SJCRH30 (cell line): ENCODE measurements at places on chromosomes 2 and 18. TPM values are rescaled to one million over a fixed set of nuclear protein-coding genes. Genes with fewer than 3 reads are reported as not detected.

DNA sequence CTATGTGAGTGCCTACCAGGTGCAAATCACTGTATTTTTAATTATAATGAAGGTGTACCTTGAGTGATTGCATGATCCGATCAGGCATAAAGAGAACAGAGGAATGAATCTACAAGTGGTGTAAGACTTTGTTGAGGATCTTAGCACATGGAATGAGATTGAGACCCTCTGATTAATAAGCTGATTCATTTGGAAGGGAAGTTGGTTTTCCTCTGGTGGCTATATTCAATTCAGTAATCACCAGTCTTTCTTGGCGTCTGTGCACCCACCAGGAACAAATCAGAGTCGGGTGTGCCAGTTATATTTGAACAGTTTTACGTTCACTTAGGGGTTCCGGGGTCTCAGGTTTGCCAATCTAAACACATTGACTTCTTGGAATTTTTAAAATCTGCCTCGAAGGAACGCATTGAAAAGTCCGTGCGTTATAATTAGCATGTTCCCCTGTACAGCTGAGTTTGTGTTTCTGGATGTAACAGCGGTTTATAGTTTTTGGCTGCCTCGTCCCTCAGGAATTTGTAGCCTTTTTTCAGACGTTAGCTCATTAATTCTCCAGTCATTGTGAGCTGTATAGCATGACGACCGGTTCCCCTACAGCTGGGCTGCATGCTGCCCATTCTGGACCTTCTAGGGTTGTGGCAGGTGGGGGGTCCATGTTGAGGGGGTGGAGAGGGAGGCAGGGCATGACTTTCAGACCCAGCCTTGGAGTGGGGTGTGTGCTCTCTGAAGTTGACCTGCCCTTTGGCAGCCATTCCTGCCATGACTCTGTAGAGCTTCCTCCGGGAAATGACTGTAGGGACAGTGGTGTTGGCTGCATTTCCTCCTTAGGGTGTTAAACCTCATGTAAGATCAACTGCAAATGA lies 20.3 kb downstream of the MYO1B start:
- DNase-seq: no peak
- no peaks in the 10 kb centered on the region for H3K27me3 ChIP-seq
- H3K27ac ChIP-seq: peak overlapping the region; percentile 1
- no peak overlapping the region for H3K4me3 ChIP-seq
- H3K4me1 ChIP-seq: peaks cover 26% of the 10 kb centered on the region

- H3K27me3 ChIP-seq: no peaks in the 10 kb centered on the region
- no peak for DNase-seq
- H3K27ac ChIP-seq: no peak overlapping the region
- H3K4me3 ChIP-seq: no peak overlapping the region
These were observed 27.3 kb downstream of the CCDC141 start for GRCh38 chr2:179022685-179023084.

GRCh38 chr2:705971-706511 lies 28.8 kb upstream of the TMEM18 start:
- no peak overlapping the region for H3K27ac ChIP-seq
- no peaks in the 10 kb centered on the region for H3K4me1 ChIP-seq
- H3K27me3 ChIP-seq: 0 out of 2 replicates have a peak, but pooled peaks cover 5% of the 10 kb centered on the region

DNA sequence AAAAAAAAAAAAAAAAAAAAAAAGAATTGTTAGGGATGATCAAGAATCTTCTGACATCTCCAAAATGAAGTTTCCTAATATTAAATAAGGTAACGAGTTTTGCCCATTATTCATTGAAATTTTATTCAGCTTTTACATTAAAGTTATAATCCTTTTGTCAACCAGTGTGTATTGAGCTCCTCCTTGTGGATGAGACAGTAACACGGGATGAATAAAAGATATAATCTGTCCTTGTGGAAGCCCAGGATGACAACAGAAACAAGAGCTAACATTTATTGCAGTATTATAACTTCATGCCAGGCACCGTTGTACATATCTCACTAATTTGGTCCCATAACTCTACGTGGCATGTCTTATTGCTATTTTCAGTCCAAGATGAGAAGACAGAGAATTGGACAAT lies 33.4 kb upstream of the SERPINB7 start:
- H3K4me3 ChIP-seq: no peak overlapping the region
- no peaks in the 10 kb centered on the region for H3K4me1 ChIP-seq
- no peak for DNase-seq
- no peak overlapping the region for H3K27ac ChIP-seq

Gene MC5R
- not detected in 2 replicates for total RNA-seq

DNA sequence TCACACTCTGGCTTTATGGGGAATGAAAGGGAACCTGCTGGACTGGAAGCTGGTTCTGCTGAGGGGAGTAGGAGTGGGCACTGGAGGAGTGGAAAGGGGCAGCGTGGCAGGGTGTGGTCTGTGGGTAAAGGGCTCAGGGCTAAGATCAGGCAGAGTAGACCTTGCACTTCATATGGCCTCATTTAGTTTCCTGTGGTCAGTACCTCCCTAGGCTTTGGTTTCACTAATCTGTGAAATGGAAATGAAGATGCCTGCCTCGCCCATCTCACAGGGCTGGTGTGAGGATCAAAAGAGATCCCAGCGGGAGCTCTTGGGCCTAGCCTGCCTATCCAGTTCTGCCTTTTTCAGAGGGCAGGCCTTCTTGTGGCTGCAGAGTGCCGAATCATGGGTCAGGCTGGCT lies 208.7 kb downstream of the LOXHD1 start:
- no peaks in the 10 kb centered on the region for H3K27me3 ChIP-seq
- no peak overlapping the region for H3K27ac ChIP-seq
- no peak overlapping the region for H3K4me3 ChIP-seq
- DNase-seq: no peak
- no peaks in the 10 kb centered on the region for H3K4me1 ChIP-seq

- no peaks in the 10 kb centered on the region for H3K36me3 ChIP-seq
- no peaks in the 10 kb centered on the region for H3K27me3 ChIP-seq
- H3K4me3 ChIP-seq: peak overlapping the region; percentile 36
- DNase-seq: no peak
- H3K4me1 ChIP-seq: no peaks in the 10 kb centered on the region; the same call in 1 of the 2 replicates
These were observed 279.0 kb upstream of the FIGN start for GRCh38 chr2:164014791-164015190.

GRCh38 chr2:45904267-45904945 lies 252.9 kb downstream of the PRKCE start:
- no peaks in the 10 kb centered on the region for H3K36me3 ChIP-seq
- no peaks in the 10 kb centered on the region for H3K27me3 ChIP-seq
- no peak overlapping the region for H3K4me3 ChIP-seq
- peak overlapping the region; percentile 50 for H3K27ac ChIP-seq
- H3K4me1 ChIP-seq: peaks cover 29% of the 10 kb centered on the region

DNA sequence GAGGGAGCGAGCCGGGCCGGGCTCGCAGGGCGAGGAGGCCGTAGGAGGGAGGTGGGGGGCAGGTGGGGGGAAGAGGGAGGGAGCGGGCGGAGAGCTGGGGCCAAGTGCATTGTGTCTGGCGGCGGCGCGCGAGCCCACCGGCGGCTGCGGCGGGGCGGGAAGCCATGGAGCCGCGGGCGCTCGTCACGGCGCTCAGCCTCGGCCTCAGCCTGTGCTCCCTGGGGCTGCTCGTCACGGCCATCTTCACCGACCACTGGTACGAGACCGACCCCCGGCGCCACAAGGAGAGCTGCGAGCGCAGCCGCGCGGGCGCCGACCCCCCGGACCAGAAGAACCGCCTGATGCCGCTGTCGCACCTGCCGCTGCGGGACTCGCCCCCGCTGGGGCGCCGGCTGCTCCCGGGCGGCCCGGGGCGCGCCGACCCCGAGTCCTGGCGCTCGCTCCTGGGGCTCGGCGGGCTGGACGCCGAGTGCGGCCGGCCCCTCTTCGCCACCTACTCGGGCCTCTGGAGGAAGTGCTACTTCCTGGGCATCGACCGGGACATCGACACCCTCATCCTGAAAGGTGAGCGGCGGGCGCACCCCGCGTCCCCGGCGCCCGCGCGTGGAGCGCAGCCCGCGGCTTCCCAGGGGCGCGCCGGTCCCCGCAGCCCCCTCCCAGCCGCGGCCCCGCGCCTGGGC lies at the start of gene TMEM178A:
Gene TMEM178A (plus strand): TSS at position 107 of the 680 bp plus-strand sequence. CDS start 58 bp downstream, at position 165.
- no peaks in the 10 kb centered on the region for H3K27me3 ChIP-seq
- no peaks in the 10 kb centered on the region for H3K36me3 ChIP-seq
- H3K4me3 ChIP-seq: peak within 1 kb of the TSS; percentile 51
- peaks cover 8% of the 10 kb centered on the region for H3K4me1 ChIP-seq

Gene NT5C1B
- not detected in 2 replicates for total RNA-seq

DNA sequence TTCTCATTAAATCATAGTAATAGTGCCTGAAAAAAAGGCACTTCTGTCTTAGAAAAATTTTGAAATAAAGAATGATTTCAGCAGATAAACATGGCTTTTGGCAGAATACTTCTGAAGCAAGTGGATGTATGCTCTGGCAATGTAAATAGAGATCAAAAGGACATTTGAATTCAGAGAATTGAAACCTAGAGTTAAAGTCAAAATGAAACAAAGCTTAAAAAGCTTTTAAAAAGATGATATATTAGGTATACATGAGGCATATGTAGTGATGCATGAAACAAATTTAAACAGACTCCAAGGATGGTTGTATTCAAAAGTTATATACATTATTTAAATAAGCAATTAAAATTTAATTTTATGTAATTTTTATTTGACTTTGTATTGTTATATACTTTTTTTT lies 1344.5 kb upstream of the TMEFF2 start:
- no peaks in the 10 kb centered on the region for H3K36me3 ChIP-seq
- no peak for DNase-seq
- H3K4me3 ChIP-seq: no peak overlapping the region
- H3K27me3 ChIP-seq: no peaks in the 10 kb centered on the region
- H3K27ac ChIP-seq: no peak overlapping the region
- peaks cover 9% of the 10 kb centered on the region for H3K4me1 ChIP-seq

GRCh38 chr2:203650860-203651613 lies 55.4 kb upstream of the CD28 start:
- peak overlapping the region; percentile 70 for H3K27ac ChIP-seq
- peak overlapping the region; percentile 50 for H3K4me3 ChIP-seq
- H3K36me3 ChIP-seq: peaks cover 2% of the 10 kb centered on the region; the same call in 1 of the 2 replicates
- peaks cover 28% of the 10 kb centered on the region for H3K4me1 ChIP-seq
- DNase-seq: peak; percentile 88

GRCh38 chr2:173997269-173997668 lies 32.1 kb upstream of the SP3 start:
- H3K27me3 ChIP-seq: no peaks in the 10 kb centered on the region
- H3K4me3 ChIP-seq: no peak overlapping the region

DNA sequence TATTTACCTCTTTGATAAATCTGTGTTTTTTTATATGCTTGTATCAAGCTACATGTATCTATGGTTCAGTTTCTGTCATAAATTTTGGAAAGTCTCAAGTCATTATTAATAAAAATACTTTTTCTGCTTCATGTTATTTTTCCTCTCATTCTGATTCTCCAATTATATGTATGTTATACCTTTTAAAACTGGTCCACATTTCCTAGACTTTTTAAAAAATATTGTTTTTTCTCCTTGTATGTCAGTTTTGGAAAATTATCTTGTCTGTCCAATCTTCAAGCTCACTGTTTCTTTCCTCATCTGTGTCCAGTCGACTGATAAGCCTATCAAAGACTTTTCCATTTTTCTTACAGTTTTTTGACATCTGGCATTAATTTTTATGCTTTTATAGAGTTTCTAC lies 253.4 kb downstream of the ASXL3 start:
- H3K27ac ChIP-seq: no peak overlapping the region
- no peak overlapping the region for H3K4me3 ChIP-seq
- DNase-seq: no peak
- no peaks in the 10 kb centered on the region for H3K36me3 ChIP-seq

DNA sequence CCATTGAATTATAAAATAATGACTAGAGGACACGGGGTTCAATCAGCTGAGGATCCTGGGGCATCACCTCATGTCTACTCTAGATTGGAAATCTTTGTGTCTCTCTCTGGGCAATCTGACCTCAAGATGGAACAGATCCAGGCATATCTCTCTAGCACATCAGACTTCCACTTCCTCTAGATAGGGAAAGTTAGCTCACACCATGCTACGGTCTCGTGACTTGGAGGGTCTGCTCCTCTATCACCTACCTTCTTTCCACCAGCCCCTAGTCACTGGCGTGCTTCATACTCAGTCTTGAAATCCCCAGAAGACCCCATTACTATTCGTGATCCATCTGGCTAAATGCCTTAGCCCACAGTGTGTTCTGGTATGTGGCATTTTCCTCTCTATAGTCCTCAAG lies 148.8 kb downstream of the ANKRD44 start:
- no peak for DNase-seq
- no peaks in the 10 kb centered on the region for H3K36me3 ChIP-seq

DNA sequence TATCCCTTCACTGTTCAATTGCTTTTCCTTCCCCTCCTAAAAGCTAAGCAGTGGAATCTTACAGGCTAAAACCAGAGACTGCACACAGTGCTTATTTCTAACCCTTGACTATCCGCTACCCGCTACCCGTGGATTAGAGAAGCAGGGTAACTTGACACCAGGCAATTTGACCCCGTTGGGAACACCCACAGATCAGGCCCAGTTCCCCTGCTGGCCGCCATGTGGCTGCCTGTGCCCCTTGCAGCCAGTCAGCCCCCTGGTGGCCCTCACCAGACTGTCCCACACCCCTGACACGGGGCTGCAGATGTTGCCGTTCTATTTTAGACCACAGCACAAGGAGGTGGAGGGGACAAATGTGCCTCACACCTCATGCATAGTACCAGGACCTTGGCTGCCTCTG lies 74.8 kb downstream of the TXNL1 start:
- H3K27me3 ChIP-seq: no peaks in the 10 kb centered on the region
- no peak overlapping the region for H3K4me3 ChIP-seq
- no peaks in the 10 kb centered on the region for H3K36me3 ChIP-seq
- peaks cover 19% of the 10 kb centered on the region; the same call in 1 of the 2 replicates for H3K4me1 ChIP-seq
- peak; percentile 77 for DNase-seq
- H3K27ac ChIP-seq: no peak overlapping the region

DNA sequence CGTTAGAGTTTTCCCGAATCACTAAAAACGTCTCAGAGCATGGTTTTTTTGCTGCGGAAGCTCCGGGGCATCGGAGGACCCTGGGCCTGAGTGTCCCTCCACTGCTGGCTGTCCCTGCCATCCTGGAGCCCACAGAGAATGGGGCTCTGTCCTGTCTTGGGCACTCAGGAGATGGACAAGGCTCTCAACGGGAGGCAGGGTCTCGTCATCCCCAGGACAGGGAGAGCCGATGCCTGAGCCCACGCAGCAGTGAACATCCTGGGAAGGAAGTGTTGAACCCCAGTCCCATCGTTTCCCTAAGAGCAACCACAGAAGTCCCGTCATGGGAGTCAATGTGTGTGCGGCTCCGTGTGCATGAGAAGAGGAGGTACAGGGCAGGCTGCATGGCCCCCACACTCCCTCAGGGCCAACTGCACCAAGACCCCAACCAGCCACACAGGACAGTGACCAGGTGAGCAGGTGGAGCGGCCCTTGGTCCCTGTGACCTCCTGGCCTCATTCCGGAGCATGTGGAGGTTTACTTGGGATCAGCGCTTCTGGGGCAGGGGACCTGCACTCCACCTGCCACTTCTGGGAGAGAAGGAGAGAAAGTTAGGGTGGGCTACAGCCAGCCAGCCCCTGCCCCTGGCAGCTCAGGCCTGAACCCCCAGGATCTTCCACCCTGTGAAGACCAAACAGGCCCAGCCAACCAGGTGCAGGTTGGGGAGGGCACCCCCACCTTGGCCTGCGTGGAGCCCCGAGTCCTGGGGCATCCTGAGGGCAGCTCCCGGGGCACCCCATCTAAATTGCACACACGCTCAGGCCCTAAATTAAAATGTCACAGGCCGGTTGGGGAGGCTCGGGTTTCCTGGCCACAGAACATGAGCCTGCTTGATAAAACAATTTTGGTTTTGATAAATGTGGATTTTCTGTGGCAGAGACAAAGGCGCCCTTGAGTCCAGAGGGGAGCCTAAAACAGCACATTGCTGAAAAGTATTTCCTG lies 3.1 kb upstream of the SNED1 start:
- peak; percentile 38 for DNase-seq
- peak overlapping the region; percentile 38 for H3K27ac ChIP-seq
- H3K36me3 ChIP-seq: 0 out of 2 replicates have a peak, but pooled peaks cover 2% of the 10 kb centered on the region
- H3K27me3 ChIP-seq: no peaks in the 10 kb centered on the region
- no peak overlapping the region for H3K4me3 ChIP-seq
- peaks cover 50% of the 10 kb centered on the region for H3K4me1 ChIP-seq
